ENCODE measurements at places on chromosomes 13 and 19. TPM values are rescaled to one million over a fixed set of nuclear protein-coding genes. Genes with fewer than 3 reads are reported as not detected.

- DNase-seq: no peak
Measured at GRCh38 chr19:8576273-8576993, 809 bp downstream of the MYO1F start.

GRCh38 chr19:934865-935479 is 9.1 kb downstream of the ARID3A start:
- DNase-seq: no peak

DNA sequence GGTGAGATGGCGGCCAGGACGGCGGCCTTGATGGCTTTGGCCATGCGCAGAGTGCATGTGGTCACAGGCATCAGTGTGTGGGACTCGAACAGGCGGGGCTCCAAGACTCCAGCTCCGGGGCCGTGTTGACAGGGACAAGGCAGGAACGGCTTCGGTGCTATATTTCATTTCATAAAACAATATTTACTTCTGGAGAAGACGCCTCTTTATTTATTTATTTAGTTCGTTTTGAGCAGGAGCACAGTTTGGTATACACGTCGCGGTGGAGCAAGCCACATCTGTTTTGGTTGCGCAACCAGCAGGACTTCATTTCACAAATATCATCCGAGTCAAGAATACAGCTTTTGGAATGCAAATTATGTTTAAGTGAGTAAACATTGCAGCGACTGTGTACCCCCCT is 166.7 kb upstream of the TSHZ3 start:
- no peak for DNase-seq

GJA3 gene
- total RNA-seq: 0.03 TPM

TTC9B gene
- not detected for total RNA-seq
